HT-29 (cell line): ENCODE measurements at places on chromosomes 2 and 18. TPM values are rescaled to one million over a fixed set of nuclear protein-coding genes. Genes with fewer than 3 reads are reported as not detected.

DNA sequence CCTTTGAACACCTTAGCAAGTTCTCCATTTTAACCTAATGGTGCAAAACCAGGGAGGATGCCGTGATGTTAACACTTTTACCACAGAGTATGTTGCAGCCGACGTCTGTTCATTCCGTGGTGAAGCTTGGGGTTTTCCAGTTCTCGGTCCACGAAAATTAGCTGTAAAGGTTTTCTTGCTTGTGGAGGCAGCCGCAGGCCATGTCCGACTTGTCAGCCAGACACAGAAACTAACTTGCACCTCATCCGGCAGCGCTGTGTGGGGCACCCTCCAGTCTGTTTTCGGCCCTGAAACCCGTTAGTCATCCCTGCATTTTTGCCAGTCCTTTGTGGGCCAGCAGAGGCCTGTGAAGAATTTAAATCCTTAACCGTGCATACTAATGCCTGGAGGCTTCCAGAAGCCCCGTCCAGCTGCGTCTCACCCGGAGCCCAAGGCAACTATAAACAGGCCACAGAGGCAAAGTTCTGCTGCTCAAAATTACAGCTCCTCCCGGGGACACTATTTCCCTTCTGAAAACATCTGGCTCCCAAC lies 70.6 kb downstream of the SH3YL1 start:
- no peak for DNase-seq

GRCh38 chr18:9535430-9535991 lies 60.2 kb downstream of the RALBP1 start:
- no peak for DNase-seq

GRCh38 chr2:227007148-227007547 lies 156.9 kb downstream of the COL4A4 start:
- no peak for DNase-seq

GRCh38 chr2:47737191-47737975 lies 45.6 kb upstream of the MSH6 start:
- no peak for DNase-seq

DNA sequence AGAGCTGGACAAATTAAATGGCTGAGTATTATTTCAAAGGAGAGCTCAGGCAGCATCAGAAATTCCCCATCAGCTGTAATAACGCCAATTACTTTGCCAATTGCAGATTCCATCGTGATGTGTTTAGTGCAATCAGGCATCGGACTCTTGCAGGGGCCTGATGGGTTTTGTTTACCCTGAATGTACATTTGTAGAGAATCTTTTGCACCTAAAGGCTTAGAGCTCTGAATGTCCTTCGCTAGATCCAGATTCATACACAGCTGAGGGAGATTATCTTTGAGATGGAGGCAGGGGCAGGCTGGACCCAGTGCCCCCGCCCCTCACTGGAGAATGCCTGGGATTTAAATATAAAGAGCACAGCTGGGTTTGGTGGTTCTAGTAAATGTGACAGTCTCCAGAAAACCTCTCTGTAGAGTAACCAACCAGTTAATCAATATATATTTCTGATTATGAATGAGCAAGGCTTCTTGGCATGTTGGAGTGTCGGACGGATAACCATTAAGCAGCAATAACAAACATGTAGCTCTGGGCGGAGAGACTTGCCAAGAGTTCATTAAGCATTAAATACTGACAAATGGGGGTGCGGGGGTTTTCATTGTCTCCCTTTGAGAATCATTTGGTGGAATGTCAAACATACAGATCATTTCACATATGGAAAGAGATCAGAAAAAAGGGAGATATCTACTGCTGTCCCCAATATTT lies 200.9 kb downstream of the SETBP1 start:
- DNase-seq: no peak

DNA sequence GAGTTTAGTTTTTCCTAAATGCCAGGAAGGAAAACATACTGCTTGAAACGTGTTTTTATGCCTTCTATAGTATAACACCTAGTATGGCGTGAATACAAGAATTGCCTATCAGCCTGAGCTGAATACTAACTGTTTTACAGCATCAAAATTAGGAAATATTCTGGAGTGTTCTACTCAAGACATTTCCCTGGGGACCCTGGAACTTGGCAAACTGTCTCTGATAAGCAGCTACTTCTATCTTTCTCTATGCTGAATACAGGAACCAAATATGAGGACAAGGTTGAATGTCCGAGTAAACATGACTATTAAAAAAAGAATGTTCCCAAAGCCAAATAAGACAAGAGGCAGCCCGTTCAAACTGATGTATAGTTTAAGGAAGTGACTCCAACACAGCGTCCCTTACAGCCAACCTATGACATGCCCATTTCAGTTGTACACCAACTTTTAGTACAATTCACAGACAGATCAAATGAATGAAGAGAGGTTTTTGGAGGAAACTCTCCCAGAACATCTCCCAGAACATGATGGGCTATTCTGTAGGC lies 951.3 kb upstream of the ACVR2A start:
- no peak for DNase-seq

GRCh38 chr2:3814706-3815245 lies 111.4 kb downstream of the DCDC2C start:
- no peak for DNase-seq

DNA sequence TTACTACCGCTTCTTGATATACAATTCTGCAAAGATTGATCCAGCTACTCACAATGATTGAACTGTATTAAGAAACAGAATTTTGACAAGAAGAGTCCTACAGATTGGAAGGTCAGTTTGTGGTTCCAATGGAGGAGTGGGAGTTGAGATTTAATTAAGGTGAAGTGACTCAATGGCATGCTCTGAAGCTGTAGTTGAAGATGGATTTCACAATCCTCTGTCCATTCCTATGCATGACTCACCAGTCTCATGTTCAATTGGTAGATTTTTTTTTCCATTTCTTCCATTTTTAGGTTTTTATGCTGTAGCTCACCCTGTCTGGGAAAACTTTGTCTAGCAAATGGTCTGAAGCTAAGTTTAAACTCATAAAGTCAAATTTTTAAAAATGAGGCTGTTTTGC lies 83.3 kb downstream of the DPP4 start:
- DNase-seq: no peak

GRCh38 chr2:83633423-83633822 lies 825.7 kb downstream of the SUCLG1 start:
- no peak for DNase-seq

GRCh38 chr2:158464426-158465281 lies 7.9 kb downstream of the PKP4 start:
- DNase-seq: peak; percentile 38

Gene PID1
- total RNA-seq: not detected in 2 replicates

Gene ZNF521
- total RNA-seq: 0.08 and 0.21 TPM in 2 replicates

Gene ASB18
- not detected in 2 replicates for total RNA-seq

Gene SLC9A2
- total RNA-seq: 0.43 and 0.83 TPM in 2 replicates

Gene ABCG5
- not detected in 2 replicates for total RNA-seq
